ENCODE measurements at places on chromosomes 1 and 21. TPM values are rescaled to one million over a fixed set of nuclear protein-coding genes. Genes with fewer than 3 reads are reported as not detected.

Gene LCA5L
- 0.68 TPM for total RNA-seq

DNA sequence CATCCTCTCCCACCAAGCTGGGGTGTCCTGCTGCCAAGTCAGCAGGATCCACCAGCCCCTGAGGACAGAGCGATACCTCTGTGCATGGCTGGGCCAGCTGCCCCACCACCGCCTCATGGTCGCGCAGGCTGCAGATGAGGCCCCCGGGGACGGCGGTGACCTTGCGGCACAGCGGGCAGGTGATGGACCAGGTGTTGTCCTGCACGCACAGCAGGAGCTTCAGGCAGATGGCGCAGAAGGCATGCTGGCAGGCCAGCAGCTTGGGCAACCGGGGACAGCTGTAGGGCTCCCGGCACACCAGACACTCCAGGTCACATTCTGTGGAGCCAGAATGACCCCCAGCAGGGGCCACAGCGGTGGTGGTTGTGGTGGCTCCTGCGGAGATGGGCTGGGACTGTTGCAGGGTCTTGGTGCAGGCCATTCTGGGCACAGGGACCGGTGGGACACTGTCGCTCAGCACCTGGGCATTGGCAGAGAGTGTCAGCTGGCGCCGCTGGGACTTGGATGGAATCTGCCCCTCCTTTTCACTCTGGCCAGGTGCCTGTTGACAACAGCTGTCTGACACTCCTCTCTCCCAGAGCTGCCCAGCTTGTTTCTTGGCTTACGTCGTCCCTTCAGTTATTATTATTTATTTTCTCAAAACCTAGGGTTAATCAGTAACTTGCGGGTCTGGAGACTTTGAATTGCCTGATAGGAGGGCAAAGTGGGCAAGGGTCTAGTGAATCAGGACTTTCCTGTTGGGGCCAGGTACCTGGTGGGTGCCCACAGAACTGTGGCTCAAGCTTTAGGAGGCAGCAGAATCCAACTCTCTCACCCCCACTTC lies at the start of gene RNF186:
RNF186 (minus strand) TSS at position 603 of the 823 bp plus-strand sequence; CDS start at position 421, 182 bp downstream.
- peak; percentile 94 for DNase-seq

DNA sequence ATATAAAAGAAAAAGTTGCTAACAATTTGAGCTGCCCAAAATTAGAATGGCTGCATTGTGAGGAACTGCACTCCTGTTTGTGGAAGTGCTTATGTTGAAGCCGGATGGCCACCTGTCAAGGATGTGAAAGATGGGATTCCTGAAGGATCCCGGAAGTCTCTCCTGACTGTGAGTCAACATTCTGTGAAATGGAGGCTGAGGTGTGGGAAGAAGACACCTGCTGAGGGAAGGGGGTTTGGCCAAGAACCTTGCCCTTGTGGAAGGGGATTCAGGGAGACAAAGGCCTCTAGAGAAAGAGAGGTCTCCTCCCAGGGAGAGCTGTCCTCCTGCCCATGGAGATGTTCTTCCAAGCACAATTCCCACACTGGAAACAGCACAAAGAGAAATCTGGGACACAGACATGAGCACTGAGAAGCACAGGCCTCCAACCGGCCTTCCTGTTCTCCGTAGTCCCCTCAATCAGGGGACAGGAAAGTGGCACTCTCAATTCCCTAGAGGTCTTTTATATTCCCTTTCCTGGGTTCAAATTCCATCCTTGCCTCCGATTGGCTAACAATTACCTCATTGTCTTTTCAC lies 70.5 kb downstream of the CD2 start:
- DNase-seq, result no peak

- no peak for DNase-seq
Observed at GRCh38 chr1:245999697-246000637, 507.1 kb downstream of the SMYD3 start.
